Fibroblast of lung (primary cell): ENCODE measurements at places on chromosomes 4 and X. TPM values are rescaled to one million over a fixed set of nuclear protein-coding genes. Genes with fewer than 3 reads are reported as not detected.

Gene UGT2A1
- total RNA-seq = not detected in 2 replicates

Gene GUCY1A1
- total RNA-seq = 10.7 and 23.4 TPM in 2 replicates

Gene TDO2
- total RNA-seq = 1.5 and 14.4 TPM in 2 replicates

Gene TIGD4
- under 0.01 TPM in 2 replicates for total RNA-seq

Gene BOD1L1
- 26.5 and 34.3 TPM in 2 replicates for total RNA-seq

Gene ABCE1
- total RNA-seq = 76.8 and 91.9 TPM in 2 replicates

Gene DKC1
- total RNA-seq = 30.2 and 31.1 TPM in 2 replicates

Gene PAGE1
- not detected in 2 replicates for total RNA-seq

Gene HPRT1
- total RNA-seq = 18.5 and 23.0 TPM in 2 replicates

GRCh38 chr4:82718162-82718940, 80.2 kb downstream of the SCD5 start:
- peak; percentile 51 for DNase-seq

GRCh38 chr4:94940520-94940908, 182.8 kb downstream of the BMPR1B start:
- DNase-seq = no peak

- DNase-seq = no peak
Measured at GRCh38 chr4:23233596-23233995, 540.9 kb downstream of the GBA3 start.

DNA sequence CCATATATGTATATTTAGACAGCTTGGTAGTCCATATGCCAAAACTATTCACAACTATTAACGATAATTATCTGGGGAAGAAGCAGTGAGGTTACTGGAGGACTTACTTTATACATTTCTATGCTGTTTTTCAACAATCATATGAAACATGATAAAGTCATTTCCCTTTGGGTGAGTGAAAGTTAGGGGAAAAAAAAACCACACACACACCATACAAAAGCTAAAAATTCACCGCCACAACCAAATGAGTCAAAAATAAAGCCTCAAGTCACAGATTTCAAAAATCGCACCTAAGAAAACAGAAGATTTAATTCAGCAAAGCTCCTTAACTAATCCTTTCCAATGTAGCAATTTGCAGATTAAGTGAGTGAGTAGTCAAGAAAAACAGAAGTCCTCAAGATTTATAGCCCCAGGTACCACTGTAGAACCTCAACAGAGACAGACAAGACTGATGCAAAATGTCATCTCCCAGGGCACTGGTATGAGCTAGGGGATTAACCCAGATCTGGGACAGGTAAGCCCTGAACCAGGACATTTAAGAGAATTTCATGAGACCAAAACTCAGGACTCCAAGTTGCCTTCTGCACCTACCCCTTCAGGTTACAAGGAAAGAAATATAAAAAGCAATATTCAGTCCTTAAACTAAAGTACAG, 35.1 kb downstream of the SYTL4 start:
- DNase-seq = no peak

DNA sequence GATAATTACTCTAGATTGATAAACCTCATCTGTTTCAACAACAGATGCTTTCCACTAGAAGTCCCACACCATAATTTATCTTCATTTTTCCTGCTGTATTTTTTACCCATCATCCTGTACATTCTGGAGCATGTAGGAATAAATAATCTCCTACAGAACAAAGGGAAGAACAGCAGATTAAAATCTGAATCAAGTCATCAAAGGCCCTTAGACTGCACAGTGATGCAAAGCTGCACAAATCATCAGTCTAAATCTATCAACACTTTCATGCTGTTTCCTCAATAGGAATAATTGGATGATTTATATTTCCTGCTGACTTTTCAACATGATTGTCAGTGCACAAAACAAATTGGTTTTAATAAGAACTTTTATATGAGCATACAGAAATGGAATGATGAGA, 1143.9 kb downstream of the STIM2 start:
- no peak for DNase-seq

GRCh38 chr4:185120631-185120946, 22.5 kb upstream of the SLC25A4 start:
- DNase-seq = no peak

DNA sequence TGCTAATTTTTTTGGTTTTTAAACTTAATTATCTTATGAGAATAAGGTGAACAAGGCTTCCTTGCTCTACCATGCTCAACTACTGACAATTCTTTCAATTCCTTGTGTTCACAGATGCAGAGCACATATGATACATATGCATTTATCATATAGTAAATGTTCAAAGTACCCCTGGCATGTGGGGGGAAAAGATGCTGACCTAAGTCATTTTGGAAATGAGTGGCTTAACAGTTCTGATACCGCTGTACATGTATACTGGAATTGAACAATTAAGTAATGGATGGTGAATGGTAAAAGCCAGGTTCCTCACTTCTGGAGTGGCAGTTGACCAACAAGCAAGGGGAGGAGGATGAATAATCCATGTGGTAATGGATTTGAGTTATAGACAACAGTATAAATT, 149.6 kb downstream of the NAF1 start:
- no peak for DNase-seq

GRCh38 chr4:47852136-47852535, 14.3 kb upstream of the CORIN start:
- DNase-seq = peak; percentile 90

- DNase-seq = peak; percentile 93
Measured at GRCh38 chr4:181761156-181761555, 482.0 kb upstream of the TENM3 start.
